Calu3 (cell line): ENCODE measurements at places on chromosomes 12 and 14.

- DNase-seq, result no peak
These were observed 75.5 kb downstream of the SYNE3 start for GRCh38 chr14:95440951-95441350.

- no peak for DNase-seq
These were observed 76.3 kb downstream of the MAP1LC3B2 start for GRCh38 chr12:116635487-116635886.

DNA sequence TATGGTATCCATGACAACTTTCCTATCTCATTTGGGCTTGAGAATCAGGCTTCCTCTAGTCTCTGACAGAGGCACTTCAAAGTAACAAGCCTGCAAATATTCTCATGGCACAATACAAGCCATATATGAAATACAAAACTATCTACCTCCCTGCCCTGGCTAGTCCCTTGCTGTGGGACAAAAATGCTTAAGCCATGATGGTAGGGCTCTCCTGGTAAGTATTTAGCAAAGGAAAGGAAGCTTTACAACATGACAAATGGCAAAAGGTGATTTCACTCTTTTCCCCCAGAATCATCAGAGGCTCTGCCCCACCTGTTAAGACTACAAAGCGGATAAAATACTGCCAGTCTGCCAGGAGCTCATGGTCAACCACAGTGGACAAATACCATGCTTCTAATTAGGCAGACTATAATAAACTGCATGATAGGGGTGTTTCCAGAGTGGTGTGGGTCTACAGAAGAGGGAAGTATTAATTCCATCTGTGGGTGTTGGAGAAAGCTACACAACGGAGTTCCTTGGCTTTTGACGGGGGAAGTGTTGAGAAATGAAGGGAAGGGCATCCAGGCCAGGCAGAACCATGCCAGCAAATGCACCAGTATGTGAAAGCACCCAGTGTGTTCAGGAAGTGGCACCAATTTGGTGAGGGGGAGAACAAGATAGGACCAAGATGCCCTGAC lies 92.9 kb downstream of the SPTSSA start:
- DNase-seq, result no peak

- DNase-seq, result peak; percentile 43
These were observed 325 bp upstream of the CLIP1 start for GRCh38 chr12:122422730-122423257.

DNA sequence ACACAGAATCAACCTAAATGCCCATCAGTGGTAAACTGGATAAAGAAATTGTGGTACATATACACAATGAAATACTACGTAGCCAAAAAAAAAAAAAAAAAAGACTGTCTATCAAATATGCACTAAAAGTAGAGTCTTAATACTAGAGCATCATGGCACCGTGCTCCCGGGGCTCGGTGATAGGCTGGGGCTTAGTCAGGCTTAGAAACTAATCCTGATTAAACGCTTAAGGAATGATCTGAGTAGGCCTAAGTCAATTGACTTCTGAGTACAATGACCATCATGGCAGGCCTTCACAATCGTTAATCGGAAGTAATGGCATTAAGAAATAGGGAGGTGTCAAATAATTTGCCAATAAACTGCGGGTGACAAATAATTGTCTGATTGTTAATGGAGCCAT lies 9.7 kb downstream of the PLBD1 start:
- no peak for DNase-seq

DNA sequence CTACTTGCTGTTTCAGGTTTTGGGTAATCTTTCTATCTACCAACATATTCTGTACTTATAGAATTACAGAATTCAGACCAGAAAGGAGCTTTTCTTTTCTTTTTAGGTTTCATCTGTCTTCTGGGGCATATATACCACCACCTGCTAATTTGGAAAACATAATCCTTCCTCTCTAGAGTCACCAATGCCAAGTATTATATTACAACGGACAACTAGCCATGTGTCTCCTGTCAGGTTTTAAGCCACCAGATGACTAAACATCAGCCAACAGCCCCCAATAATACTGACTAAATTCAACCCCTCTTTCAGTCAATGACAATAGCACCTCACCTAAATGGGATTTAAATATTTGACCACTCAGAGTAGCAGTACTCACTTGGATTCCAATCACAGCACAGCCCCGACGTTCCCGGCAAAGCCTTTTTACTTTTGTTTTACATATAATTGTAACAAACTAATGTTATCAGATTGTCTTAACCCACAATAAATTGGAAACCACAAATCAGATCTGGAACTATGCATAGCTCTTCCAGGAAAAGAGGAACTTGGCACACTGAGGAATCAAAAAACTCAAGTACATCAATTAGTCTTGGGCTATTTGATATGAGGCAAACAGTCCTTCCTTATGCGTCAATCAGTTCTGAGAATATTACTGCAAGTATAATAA lies 13.5 kb downstream of the SLC11A2 start:
- no peak for DNase-seq

GRCh38 chr14:92276074-92276473 lies 46.9 kb upstream of the SLC24A4 start:
- DNase-seq, result no peak

- no peak for DNase-seq
These were observed 6.0 kb downstream of the SDS start for GRCh38 chr12:113397497-113398197.

GRCh38 chr12:45200491-45201043 lies 15.3 kb upstream of the ANO6 start:
- no peak for DNase-seq

GRCh38 chr12:27901959-27902358 lies 70.6 kb downstream of the PTHLH start:
- no peak for DNase-seq

DNA sequence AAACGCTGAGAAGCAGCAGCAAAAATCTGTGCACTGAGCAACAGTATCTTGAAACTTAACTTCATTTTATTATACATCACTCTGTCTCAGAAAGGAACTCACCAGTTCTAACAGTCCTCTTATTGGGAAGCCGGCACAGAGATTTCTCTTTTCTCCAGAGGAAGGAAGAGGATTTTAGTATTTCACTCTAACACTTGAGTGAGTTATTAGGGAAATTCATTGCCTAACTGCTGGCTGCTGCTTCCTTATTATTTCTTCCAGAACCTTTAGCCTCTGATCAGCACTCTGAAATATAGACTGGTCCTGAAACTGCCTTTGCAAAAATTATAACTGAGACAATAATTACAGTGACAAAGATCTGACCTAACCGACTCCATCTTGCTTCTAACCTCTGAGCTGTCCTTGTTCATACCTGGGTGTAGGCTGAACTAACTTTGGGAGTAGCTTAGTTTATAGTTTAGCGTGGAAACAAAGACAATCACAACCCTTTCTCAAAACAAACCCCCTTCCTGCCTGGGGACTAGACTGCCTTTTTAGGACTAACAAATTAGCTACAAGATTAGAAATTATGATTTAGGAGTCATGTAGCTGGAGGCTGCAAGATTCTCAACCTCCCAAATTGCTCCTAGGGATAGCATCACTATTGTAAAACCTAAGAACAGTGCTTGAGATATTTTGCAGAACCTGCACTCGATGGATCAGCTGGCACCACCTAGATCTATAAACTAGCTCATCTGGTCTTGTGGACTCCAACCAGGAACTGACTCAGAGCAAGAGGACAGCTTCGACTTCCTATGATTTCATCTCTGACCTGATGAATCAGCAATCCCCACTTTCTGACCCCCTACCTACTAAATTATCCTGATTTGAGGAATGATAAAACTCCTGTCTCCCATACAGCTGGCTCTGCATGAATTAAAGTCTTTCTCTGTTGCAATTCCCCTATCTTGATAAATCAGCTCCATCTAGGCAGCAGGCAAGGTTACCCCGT lies 117.5 kb downstream of the DYRK2 start:
- peak; percentile 26 for DNase-seq

DNA sequence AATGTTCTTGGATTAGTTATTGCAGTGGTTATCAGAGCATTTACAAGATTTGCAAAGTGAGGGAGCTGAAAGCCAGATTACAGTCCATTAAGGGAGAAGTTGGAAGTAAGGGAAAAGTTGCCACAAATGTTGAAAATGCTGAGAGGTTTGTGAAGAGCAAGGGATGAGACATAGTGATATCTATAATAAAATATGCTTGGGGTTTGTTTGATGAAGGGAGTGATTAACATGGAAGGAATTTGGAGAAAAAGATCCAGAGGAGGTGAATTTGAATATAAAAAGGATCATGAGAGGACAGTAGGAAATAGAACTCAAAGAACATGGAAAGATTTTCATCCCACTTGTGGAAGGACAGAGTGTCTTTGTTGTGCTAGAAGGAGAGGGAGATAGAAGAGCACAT lies 19.3 kb upstream of the CCER1 start:
- DNase-seq, result no peak

DNA sequence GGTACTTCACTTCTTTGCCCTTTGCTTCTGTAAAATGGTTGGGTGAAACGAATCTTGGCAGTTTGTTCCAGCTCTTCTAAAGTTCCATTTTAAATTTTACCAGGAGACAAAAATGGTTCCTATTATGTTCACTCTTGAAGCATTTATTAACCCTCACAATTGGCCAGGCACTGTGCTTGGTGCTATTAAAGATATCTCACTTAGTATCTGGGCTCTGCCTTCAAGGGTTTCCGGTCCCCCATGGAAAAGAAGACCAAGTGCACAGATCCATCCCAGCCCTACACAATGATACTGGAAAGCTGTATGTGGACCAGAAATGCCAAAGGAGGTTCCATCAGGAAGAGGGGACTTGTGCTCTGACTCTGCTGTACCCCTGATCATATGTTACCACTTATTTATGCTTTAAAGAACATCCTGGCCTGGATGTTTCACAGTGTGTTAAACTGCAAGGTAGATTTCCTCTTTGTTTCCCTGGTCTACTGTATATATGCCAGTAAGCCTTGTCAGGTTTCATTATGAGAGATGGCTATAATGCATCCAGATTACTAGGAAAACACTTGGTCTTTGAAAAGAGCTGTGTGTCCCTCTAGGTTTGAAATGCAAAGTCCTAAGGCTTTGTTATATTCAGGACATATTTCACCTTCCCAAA lies 154.8 kb downstream of the PRKCH start:
- DNase-seq, result no peak

DNA sequence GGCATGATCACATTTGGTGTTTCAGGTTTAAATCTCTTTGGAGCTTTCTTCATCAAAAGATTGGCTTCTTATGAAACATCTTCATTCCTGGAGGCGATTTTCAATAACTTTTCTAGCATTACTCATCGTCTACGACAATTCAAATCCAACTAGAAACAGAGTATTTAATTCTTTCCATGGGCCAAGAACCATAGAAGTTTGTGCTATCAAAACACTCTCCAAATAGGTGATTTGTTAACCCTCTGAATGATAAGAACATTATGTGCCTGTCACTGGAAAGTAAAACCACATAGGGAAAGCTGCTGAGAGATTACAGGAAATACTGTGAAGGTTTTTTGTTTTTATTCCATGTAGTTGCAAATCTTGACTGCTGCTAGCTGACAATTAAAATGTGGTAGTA lies 6.9 kb upstream of the DCN start:
- no peak for DNase-seq

- no peak for DNase-seq
These were observed 209.8 kb upstream of the NUDT4 start for GRCh38 chr12:93167841-93168492.

DNA sequence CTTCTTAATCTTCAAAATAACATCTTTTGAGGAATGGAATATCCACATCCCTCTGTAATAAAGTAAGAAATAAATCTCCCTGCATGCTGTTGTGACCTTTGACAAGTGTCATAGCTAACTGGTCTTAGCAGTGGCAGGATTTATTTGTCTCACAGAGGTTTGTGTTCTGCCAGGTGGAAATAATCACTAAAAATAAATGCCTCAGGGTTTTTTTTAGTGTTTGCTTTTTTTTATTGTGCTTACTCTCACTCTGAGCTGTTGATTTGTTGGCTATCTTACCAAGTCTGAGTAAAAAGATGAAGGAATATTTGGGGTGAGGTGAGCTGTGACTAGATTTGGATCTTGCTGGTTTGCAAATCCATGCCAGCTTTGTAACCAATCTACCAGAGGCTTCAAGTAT lies 285.4 kb downstream of the ALG10B start:
- DNase-seq, result no peak

DNA sequence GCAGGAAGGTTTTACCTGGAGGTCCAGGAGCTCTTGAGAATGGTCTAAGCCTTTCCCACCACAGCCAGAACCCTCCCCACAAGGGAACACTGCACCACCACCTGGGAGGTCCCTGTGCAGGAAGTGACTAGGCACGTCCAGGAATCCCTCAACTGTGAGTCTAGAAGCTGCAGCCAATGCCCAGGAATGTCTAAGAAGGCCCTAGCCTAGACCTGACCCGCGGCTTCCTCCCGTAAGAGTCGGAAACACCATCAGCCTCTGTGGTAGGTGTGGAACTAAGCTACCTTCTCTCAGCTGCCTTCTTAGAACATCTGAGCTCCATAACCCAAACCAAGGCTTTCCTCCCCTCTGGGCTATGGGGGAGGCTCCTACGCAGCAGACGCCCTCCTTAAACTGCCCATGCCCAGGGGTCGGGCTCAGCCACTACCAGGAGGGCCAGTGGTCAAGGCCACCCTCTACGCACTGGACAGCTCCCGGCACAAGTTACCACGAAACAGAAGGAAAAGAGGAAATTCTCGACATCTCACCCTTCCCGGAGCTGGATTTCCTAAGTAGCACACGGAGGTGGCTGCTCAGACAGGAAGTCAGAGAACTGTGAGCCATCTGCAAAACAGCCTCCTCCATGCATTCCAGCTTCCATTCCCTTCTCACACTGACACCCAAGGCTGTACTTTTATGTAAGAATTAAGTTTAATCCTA lies 25.5 kb downstream of the ZFYVE21 start:
- DNase-seq, result no peak
